Retina (tissue), 1 donor: ENCODE measurements at places on chromosomes 5 and 9.

DNA sequence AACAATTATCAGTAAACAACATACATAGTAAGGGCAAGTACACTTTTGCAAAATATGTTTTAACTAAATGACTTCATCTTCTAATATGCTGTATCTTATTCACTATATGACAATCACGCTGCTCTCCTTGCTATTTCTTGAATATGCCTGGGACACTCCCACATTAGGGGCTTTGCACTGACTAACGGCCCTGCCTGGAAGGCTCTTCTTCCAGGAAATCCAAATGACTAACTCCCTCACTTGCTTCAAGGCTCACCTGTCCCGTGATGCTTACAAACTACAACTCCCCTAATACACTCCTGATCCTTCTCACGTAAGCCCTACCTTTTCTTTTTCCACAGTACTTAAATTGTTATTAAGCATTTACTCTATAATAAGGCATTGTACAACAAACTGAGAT lies 10.6 kb downstream of the ERP44 start:
- DNase-seq = no peak

DNA sequence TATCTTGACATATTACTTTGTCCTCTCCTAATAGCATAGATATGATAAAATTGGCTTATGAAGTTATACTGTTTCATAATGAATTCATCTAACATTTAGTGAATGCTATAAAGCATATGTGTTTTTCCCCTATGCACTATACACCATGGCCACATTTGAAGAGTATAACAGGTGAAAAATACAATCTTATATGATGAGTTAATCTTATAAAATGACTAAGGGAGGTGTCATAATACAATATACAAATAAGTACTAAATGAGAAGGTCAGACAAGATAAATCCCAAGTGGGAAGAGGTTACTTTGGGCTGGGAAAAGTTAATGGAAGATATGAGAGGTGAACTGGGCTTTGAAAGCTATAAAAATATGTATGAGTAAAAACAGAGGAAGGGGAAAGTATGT lies 174.4 kb downstream of the PCSK1 start:
- no peak for DNase-seq

GRCh38 chr5:116374434-116374852 lies 200.2 kb downstream of the SEMA6A start:
- no peak for DNase-seq

DNA sequence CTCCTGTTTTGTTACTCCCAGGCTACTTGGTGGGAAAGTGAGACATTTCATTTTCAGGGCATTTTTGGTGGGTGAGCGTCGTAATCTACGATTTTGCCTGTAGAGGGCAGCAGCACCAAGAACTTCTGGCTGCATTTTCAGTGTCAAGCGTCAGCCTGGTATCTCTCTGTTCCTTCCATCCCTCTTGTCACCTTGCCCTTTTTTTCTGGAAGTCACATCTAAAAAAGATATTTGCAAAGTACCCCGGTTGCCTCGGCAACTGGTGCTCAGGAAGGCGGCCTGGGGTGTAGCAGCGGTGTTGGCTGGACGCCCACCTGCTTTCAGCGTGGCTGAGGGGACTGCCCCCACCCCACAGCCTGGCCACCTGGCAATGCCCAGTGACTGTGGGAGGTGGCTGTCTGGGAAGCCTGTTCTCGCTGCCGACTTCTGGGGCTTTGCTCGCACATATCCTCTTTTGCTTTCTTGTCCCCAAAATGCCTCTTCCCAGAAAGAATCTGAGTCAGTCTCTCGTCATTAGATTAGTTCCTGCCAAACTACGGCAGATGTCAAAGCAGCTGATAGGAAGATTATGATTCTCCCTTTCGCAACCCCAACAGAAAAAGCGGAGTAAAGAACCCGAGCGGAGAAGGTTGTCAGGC lies 84.5 kb downstream of the ACER2 start:
- DNase-seq = peak; percentile 86

- DNase-seq = no peak
These were observed 140.2 kb upstream of the TRIM32 start for GRCh38 chr9:116546711-116547581.

DNA sequence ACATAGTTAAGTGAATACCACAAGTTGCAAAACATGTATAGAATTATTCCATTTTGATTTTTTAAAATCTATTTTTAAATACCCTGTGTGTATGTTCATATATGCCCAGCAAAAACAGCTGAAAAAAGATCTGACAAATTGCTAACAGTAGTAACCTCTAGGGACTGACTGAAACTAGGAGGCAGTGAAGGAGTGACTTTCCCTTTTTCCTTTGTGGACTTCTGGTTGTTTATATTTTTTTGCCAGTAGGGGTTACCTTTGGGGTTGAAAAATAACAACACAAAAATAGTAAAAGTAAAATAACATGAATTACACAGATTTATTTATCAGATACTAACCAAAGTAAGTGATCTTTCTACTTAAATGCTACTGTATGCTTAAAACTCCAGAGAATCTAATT lies 2.9 kb downstream of the MEGF9 start:
- no peak for DNase-seq

DNA sequence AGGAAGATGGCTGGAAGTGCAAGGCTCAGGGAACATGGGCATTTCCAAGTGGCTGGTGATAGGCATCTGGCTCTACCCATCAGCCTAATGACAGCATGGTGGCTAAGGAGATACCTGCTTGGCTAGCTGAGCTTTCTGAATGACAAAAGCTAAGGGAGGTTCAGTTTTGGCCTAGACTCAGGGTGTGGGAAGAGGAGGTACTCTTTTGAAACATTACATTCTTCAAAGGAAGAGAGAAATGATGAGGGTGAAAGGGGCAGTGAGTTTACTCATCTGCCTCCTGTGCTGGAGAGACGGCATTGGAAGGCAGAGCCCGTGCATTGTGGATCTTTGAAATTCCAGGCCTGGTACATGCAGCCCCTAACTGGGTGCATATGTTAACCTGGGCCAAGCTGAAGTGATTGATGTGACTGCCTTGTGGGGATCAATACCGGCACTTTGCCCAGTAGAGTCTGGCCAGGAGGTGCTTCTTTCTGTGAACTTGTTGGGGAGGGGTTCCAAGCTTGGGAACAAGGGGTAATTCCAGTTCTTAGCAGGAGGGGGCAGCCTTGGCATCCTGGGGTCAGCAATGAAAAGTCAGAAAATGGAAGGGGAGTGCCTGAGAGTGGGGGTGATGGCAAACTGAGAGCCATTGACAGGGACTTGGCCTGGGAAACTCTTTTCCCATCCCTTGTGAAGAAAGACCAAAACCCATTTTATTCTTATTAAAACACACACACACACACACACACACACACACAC lies 108.6 kb downstream of the ACER2 start:
- DNase-seq = no peak

DNA sequence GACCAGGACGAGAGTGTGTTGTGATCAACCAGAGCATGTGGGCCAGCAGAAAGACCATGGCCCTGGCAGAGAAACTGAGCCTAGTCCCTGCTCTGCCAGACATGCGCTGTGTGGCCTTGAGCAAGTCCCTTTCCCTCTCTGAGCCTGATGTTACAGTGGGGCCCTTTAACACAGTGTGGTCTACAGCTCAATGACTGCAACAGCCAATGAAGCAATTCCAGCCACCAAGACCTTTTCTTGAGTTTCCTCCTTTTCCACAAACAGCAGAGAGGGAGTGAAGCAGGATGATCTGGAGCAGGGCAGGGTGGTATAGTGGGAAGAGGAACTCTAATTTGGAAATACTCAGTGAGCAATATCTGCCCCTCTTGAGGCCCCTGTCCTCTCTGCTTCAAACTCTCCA lies 25.8 kb upstream of the ARSI start:
- DNase-seq = no peak

- no peak for DNase-seq
These were observed 190.7 kb downstream of the CCDC171 start for GRCh38 chr9:15743512-15743911.

- peak; percentile 9 for DNase-seq
These were observed 93.9 kb downstream of the SCAI start for GRCh38 chr9:125049212-125050049.

GRCh38 chr5:174059247-174059646 lies 13.7 kb downstream of the NSG2 start:
- no peak for DNase-seq

- DNase-seq = no peak
These were observed 65.0 kb downstream of the PTBP3 start for GRCh38 chr9:112268413-112268812.

DNA sequence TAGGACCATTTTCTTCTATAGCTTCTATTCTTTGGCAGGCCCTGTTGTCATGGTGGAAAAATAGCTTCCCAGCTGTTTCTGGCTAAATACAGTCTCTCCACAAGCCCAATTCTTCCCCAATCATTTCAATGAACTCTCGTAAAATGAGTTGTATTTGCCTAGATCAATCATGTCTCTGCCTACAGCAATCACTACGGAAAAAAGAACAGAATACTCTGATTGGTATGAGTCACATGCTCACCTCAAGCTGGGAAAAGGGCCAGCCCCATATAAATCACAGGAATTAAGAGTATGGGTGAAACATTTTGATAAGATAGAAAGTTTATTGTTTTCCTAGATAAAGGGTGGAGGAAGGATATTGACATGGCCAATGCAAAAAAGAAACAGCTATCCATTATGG lies 711.4 kb downstream of the EFNA5 start:
- DNase-seq = peak; percentile 58
